ENCODE measurements at places on chromosomes 6 and 20.

GRCh38 chr6:130223508-130223907, 757 bp upstream of the SAMD3 start:
- peak; percentile 94 for ATAC-seq

DNA sequence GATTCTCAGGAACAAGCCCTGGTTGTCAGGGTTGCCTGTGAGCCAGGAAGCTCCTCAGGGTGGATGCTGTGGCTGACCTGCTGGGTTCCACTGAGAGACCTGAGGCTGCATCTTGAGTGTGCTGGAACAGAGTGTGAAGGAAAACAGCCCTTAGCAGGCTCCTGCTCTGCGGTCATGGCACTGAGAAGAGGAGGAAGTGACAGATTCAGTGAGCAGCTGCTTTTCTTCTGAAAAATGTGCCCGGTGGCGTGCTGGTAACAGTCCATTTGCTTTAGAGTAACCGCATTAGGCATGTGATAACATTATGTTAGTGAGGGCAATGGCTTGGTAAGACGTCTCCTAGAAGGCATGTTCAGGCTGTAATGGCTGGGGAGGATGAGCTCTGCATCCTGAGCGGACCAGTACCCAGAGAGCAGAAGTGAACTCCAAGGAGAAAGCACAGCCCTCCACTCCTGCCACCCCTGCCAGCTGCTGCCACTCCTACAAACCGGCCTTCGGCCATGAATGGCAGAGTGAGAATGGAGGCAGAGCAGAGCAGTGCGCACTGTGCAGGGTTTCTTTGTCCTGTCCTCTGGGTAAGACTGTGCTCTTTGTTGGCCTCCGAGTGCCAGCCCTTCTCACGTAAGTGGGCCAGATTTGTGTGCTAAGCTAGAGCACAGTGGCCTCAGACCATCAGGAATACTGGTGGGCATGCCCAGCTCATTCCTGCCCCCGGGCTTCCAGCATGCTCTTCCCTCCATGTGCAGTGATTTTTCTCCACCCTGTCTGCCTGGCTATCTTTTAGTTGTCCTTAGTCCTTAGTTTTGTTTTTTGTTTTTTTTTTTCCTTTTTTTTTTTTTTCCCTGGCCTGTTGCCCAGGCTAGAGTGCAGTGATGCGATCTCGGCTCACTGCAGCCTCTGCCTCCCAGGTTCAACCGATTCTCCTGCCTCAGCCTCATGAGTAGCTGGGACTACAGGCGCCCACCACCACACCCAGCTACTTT, 98.1 kb upstream of the VSTM2L start:
- ATAC-seq, result no peak

GRCh38 chr6:4687989-4688947, 87.9 kb upstream of the CDYL start:
- no peak for ATAC-seq

- no peak for ATAC-seq
These were observed 21.8 kb upstream of the SRF start for GRCh38 chr6:43149265-43149664.

DNA sequence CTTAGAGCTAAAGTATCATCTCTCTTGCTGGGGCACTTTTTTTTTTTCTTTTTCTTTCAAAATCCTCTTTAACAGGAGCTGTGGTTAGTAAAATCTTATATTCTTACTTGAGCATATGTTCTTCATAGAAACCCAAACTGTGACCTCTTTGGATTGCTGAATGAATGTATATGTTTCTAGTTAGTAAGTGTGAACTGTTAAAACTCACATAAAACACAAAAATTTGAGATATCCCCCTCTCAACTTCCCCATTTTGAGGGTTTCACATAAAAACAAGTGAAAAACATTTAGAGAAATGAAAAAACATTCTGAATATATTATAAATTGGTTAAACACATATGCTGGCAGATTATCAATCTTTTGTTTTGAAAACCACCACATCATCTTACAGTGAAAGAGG, 78.1 kb downstream of the INSM1 start:
- ATAC-seq, result no peak

DNA sequence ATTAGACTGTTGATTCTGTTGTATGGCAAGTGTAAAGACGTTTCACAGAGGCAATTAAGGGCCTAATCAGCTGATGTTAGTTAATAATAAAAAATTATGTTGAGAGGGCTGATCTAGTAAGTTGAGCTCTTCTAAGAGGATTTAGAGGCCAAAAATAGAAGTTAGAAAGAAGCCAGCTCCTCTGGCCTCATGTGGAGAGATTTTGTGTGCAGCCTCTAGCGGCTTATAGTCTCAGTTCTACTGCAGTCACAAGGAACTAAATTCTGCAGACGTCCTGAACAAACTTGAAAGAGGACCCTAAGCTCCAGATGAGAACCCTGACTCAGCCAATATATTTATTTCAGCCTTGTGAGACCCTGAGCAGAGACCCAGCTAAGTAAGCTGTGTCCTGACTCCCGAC, 498.6 kb downstream of the BTBD3 start:
- ATAC-seq, result no peak

Data from activated T-helper 17 cell treated with anti-CD3 and anti-CD28 coated beads, Interleukin-2, amount 50 U/mL, for 72 hours (primary cell).